Activated naive CD4-positive, alpha-beta T cell treated with anti-CD3 and anti-CD28 coated beads, Interleukin-2, amount 50 U/mL, for 72 hours (primary cell): ENCODE measurements at places on chromosomes 7 and 10. TPM values are rescaled to one million over a fixed set of nuclear protein-coding genes. Genes with fewer than 3 reads are reported as not detected.

HMX2 gene
- total RNA-seq = 0.18 TPM

VIPR2 gene
- total RNA-seq = 0.55 TPM

PCLO gene
- 0.02 TPM for total RNA-seq

GDF10 gene
- 0.23 TPM for total RNA-seq

- no peak for DNase-seq
Measured at GRCh38 chr10:42690449-42691360, 52.3 kb upstream of the ZNF33B start.

DNA sequence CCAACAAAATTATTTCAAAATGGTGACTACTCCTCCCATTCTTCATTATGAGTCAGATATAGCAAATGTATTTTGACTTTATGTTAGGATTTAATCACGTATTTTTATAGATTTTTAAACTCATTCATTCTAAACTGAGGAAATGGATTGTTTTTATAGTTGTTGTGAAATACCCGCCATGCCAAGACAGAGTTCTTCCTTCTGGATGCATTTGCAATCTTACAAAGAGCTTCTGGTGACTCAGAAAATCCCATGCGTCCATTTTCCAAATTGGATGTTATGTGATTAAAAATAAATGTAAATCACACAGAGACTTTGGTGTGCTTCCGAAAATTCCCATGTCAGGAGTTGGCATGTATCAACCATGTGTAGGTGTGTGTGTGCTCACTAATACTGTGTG, 179.3 kb downstream of the TRIL start:
- no peak for DNase-seq

GRCh38 chr7:138658889-138659288, 42.3 kb downstream of the SVOPL start:
- DNase-seq = no peak

GRCh38 chr7:21867226-21867625, 78.5 kb downstream of the CDCA7L start:
- DNase-seq = no peak
